Fibroblast of upper back skin (primary cell): ENCODE measurements at places on chromosomes 3 and 15.

DNA sequence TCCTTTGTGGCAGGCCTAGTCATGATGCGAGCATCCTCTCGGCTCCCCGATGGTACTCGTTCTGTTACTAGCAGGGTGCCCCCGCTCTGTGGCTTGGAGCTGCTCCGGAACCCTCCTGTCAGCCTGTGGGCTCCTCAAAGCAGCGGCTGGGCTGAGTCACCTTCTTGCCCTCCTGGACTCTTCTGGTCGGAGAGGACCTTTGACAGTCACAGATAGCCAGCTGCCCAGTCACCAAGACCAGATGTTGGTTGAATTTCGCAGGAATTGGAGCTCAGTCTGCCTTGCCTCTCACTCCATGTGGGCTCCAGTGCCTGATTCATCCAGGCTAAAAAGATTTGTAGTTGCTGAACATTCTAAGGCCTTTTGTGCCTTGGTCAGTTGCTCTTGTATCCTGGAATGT is 94.5 kb downstream of the CHCHD6 start:
- DNase-seq: peak; percentile 14

DNA sequence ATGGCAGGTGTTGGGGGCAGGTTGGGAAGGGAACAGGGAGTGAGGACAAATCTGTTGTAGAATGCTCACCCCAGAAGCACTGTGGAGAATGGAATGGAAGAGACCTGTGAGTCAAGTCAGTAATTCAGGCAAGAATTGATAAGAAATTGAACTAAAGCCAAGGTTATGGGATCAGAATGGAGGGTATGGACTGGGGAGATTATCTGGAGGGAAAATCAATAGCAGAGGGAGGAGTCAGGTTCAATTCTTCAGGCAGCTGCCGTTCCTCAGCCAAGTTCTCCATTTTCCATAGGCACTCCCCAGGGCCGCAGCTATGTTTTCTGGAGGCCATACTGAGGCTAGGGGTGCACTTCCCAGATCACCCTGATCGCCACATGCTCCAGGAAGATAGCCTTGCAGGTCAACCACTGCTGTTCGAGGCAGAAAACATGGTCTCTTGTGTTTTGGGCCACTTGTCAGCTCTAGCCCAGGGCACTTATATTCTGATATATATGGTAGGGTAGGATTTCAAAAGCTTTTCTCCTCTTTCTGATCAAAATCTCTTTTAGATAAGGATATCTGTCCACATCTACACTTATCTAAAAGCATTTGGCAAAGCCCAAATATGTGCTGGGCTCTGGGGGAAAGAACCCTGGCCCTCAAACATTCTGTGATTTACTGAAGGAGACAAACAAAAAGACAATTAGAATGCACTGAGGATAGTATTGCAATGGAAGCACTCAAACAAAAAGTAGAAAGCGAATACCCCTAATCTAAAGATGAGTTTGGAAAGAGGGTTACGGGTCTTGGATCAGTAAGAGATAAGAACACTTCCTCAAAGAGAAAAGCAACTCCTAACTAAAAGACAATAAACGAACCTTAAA is 92.3 kb downstream of the TMEM212 start:
- DNase-seq: no peak

GRCh38 chr3:129979905-129980304 is 5.4 kb downstream of the TRH start:
- DNase-seq: no peak

GRCh38 chr3:99332718-99333117 is 305.7 kb upstream of the COL8A1 start:
- peak; percentile 85 for DNase-seq

DNA sequence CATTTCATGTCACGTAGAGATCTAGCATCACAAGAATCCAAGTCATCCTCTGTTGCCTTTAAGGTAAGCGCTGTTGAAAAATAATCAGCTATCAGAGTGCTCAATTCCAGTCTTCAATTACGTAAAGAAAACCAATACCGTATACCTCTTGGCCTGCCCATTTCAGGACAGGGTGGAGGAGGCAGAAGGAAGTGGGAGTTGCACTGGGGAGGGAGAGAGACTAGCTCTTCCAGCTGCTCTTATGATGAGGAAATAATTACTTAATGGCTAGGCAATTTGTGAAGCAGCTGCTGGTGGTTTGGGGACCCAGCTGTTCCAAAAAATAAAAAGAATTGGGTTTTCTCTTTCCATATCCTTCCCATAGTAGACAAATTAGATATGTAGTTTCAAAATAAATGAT is 365.8 kb upstream of the MCTP2 start:
- no peak for DNase-seq

DNA sequence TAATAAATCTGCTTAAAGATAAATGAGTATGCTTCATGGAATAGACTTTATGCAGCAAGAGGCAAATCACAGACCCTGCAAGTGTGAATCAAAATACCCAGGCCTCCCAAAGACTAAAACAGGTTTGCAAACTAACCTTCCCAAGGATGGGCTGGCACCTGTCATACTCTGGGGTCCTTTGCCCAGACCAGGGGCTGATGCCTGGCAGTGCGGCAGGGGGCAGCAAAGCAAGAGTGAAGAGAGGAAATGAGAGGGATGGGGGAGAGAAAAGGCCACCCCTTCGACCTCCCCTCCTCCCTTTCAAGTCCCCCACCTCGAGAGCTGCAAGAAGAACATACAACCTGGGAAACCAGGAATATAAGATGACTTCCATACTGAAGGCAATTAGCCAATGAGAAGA is 31.8 kb downstream of the XXYLT1 start:
- no peak for DNase-seq

DNA sequence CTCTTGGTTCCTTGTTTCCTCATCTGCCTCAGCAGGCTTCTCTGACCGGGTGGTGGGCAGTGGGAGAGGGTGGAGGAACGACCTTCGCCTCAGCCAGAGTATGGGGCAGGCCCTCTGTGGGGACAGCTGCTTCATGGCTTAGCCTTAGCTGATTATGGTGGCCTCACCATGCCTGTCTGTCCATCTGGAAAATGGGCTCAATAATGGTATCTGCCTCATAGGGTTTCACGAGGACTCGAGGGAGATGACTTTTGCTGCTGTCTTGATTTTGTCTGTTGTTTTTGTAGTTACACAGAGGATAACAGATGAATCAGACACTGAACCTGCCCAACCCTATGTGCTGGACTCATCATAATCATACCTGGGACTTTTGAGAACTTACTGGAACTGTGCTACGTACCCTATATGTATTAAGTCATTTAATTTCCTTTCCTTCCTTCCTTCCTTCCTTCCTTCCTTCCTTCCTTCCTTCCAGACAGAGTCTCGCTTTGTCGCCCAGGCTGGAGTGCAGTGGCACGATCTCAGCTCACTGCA is 46.5 kb downstream of the CDC25A start:
- no peak for DNase-seq

DNA sequence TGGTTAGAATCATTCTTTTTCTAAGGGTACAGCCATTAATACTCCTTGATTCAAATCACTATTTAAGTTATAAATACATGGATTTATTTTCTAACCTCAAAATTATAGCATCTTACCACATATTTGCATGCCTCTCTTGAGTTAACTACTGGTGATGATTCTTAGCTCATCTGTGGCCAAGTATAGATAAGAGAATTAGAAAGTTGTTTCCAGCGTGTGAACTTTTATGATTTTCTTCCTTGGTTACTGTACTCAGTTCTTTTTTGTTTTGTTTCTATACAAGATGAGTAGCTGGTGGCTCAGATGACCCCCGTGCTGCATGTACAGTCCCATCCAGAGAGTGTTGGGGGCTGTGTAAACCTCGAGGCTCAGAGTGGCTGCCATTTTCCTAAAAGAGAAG is 124.6 kb downstream of the IGF1R start:
- DNase-seq: no peak

GRCh38 chr3:12299026-12299425 is 10.2 kb downstream of the PPARG start:
- DNase-seq: no peak

- DNase-seq: no peak
Observed at GRCh38 chr3:17581421-17582080, 160.9 kb downstream of the TBC1D5 start.

GRCh38 chr15:20376872-20377271 is 164.7 kb downstream of the GOLGA6L6 start:
- DNase-seq: no peak

- DNase-seq: peak; percentile 32
Observed at GRCh38 chr3:104564045-104564643, 802.6 kb upstream of the ALCAM start.
